ENCODE measurements at places on chromosomes 7 and 10.

- DNase-seq, result no peak
Observed at GRCh38 chr10:102540023-102540422, 36.3 kb downstream of the SUFU start.

- DNase-seq, result no peak
Observed at GRCh38 chr10:112230325-112230988, 46.9 kb upstream of the GPAM start.

DNA sequence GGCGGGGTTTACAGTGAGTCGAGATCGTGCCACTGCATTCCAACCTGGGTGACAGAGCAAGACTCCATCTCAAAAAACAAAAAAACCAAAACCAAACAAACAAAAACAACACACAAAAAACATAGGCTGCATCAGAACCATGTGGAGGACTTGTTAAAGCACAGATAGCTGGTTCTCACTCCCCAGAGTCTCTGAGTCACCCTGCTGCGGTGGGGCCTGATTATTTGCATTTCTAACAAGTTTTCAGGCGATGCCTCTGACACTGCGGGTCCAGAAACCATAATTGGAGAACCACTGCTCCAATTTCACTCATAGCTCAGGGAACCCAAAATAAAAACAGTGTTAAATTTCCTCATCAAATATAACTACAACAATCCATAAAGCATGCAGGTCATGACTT, 816.7 kb downstream of the MAGI2 start:
- DNase-seq, result no peak

DNA sequence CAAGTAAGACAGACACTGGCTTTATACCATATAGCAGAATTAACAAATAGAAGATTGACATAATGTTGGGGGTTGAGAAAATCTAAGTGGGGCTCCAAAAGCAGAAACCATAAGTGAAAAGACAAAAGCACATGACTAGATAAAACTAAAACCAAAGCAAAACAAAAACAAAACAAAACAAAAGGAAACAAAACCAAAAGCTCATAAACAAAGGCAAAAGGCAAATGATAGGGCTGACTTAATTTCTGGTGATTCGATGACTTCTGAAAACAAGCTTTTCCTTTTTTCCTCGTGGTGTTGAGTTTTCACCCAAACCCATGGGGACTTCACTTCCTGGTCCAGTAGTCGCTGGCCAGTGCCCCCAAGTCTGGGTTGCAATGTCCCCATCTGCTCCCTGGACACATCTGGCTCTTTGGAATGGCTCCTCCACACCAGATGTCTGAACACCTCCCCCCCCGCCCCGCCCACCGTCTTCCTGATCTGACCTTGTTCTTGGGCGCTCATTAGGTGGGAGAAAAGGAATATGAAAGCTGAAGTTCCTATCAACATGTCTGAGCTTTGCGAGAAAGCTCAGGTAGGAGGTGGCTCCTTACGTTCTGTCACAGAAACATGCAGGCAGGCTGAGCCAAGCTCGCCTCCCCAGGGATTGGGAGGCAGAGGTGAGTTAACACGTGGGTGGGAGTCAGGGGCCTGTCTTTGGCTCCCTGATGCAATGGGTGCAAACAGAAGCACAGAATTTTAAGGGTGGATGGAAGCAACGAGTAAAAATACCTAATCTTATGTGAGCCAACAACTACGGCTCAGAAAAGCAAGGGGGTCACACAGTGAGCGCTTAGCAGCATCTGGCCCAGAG, 121.0 kb downstream of the NEURL1 start:
- DNase-seq, result no peak

GRCh38 chr7:22268884-22269421, 88.0 kb downstream of the RAPGEF5 start:
- DNase-seq, result no peak

GRCh38 chr10:35449944-35450343, 113.6 kb downstream of the CCNY start:
- no peak for DNase-seq

- DNase-seq, result no peak
Observed at GRCh38 chr10:129467359-129468064, 471 bp downstream of the MGMT start.
